CD4-positive, alpha-beta T cell treated with Interleukin-15 for 4 hours (primary cell): ENCODE measurements at places on chromosomes 7 and 10.

DNA sequence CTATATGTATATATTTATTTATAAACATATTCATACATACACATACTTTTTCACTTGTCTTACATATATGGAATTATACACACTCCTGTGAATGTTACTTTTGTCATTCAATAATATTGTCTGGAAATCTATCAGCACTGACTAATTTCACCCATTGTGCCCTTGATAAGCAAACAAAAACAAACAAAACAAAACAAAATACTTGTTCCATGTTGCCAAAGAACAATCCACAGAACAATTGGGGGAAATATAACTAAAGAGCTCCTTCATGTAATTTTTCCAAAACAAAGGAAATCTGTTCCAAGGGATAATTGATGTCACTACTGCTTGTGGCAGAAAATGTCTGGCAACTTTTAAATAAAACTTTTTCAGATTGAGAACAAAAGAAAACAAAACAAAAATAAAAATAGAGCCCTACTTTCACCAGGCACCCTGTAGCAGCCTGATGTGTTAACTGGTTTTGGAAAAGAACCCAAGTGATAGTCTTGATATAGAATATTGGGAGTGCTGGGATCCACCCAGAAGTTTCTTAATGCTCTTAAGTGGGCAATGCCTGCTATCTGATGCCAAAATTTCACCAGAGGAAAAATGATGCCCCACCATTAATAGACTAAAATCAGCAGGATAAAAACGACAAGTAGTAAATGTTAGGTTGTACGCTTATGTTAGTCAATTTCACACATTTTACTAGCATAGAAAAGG, 34.0 kb upstream of the CCDC7 start:
- DNase-seq, result no peak

- no peak for DNase-seq
Measured at GRCh38 chr7:91852263-91852741, 28.2 kb downstream of the MTERF1 start.

DNA sequence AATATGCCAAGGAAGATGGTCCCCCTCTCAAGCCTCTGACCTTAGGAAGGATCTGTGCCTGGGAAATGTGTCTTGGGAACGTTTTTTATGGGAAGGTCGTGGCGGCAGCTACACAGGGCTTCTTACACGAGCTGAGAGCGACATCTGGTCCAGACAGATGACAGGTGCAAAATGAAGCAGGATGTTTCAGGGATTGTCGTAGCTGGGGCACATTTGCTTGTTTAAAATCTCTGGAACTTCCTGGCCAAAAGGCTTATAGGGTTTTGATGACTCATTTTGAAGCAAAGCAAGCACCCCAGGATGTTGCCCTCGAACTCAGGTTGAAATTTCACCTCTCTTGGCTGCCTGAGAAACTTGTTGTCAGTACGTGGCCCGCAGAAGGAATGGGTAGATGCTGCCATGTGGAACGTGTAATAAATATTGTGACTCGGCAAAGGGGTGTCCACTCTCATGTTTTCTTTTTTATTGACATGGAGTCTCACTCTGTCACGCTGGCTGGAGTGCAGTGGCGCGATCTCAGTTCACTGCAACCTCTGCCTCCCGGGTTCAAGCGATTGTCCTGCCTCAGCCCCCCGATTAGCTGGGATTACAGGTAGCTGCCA, 117.5 kb downstream of the CAMK1D start:
- DNase-seq, result no peak

GRCh38 chr7:104553074-104553473, 224.7 kb downstream of the LHFPL3 start:
- no peak for DNase-seq

GRCh38 chr7:130356121-130356875, 11.7 kb downstream of the CPA5 start:
- no peak for DNase-seq

- peak; percentile 83 for DNase-seq
Measured at GRCh38 chr7:5694912-5695726, 86.3 kb downstream of the RNF216 start.

DNA sequence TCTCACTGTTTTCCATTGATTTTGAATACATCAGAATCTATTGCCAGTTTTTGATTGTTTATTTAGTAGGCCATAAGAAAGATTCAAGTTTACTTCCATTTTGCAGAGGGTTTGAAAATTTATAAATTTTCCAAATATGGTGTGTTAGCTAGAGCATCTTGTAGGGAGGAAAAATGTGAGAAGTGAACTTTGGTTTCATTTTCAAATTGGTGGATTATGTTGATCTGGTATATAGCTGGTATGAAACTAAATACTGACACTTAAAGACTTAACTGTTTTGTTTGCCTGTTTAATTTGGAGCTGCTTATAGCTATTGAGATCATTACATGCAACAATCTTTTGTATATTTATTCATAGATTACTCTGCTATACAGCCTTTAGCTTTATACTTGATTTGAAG, 108.1 kb downstream of the ADAM22 start:
- DNase-seq, result no peak

GRCh38 chr10:120584786-120585185, 127.8 kb downstream of the PLPP4 start:
- DNase-seq, result no peak

DNA sequence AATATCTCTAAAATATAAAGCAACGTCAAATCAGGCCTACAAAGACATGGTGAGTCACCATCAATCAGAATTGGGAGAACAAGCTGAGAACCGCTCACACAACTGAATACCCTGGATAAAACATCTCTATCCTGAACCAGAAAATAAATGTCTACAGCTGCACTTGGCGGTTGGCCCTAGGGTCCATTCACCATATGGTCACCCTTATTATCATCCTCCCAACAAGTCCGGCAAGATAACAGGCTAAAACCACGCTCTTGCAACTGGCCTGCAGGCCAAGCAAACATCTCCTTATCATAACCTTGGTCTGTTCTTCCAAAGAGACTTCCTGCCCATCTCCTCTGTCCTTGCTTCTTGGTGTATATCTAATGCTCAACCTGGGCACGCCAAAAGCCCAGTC, 310.7 kb downstream of the CALN1 start:
- no peak for DNase-seq

DNA sequence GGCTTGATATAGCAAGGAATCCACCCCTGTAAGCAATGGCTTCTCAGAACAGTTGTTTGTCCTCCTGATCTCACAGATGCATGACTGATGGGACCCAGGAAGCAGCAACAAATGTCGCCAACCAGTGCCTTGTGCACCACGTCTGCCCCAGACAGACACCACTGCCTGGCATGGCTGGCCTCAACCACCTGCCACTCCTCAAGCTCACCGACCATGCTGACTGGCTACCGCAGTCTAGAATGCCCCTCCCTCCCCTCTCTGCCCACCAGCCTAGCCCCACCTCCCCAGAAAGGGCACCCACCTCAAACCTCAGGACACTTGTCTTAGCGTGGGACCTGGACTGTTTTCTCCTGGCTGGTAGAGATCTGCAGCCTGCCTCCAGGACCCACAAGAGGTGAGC, 24.0 kb downstream of the LRRC20 start:
- DNase-seq, result no peak

DNA sequence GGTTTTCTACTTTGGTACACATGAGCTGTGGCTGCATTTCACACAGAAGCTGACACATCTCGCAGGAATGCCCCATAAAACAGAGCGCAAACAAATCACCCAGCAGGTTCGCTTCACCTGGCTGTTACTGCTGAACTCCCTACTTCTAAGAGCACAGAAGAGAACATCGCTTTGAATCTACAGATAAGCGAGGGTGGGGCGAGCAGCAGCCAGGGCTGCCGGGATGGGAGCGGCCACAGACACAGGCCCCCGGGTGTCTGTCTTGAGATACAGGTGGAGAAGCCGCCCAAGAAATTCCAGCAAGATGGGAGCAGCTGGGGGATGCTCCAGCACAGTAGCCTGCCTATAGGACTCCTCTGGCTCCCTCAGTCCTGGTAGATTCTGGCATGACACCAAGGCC, 27.4 kb downstream of the OGDHL start:
- no peak for DNase-seq

GRCh38 chr10:119259345-119259744, 52.0 kb downstream of the GRK5 start:
- DNase-seq, result no peak

DNA sequence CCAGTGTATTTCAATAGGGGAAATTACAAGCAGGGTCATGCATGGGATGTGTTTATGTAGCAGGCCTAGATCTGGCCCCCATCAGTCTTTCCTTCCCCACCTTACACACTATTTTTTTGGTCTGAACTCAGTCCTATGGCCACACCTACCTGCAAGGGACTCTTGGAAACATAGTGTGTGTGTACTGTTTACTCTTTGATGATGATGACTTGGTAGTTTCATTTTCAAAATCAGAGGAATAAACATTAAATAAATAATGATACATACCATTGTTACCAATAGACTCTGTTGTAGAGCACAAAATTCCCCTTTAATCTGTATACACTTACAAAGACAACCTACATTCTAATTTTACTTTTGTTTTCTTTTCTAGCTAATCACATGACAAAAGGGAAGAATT, 191.0 kb downstream of the ZEB1 start:
- no peak for DNase-seq

DNA sequence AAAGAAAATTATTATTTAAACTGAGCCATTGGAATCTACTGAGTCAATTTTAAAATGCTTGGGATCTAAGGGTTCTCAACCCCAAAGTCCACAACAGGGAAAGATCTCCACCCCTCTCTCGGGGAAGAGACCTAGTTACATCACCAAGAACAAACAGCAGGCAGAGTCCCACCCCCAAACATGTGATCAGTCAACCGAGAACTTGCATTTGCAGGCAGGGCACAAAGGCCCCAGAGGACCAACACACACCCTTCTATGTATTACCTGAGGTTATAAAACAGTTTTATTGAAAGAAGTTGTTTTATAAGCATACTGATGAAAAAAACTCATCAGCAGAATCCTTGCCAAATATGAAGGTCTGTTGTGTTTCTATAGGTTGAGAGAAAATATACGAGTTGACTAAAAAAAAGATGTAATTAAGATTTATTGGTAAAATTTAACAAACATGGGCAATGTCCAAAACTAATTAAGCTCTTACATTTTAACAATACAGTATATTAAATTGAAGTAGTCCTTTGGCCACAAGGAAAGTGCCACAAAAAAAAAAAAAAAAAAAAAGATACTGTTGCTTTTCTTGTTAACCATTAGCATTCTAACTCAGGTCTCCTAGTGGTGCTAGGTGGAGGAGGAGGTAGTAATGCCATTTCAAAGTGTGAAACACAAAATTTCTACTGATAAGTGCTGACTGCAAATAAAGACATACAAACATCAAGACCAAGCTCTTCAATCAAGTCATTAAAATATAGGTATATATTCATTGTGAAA, 975 bp upstream of the USP54 start:
- DNase-seq, result peak; percentile 20

DNA sequence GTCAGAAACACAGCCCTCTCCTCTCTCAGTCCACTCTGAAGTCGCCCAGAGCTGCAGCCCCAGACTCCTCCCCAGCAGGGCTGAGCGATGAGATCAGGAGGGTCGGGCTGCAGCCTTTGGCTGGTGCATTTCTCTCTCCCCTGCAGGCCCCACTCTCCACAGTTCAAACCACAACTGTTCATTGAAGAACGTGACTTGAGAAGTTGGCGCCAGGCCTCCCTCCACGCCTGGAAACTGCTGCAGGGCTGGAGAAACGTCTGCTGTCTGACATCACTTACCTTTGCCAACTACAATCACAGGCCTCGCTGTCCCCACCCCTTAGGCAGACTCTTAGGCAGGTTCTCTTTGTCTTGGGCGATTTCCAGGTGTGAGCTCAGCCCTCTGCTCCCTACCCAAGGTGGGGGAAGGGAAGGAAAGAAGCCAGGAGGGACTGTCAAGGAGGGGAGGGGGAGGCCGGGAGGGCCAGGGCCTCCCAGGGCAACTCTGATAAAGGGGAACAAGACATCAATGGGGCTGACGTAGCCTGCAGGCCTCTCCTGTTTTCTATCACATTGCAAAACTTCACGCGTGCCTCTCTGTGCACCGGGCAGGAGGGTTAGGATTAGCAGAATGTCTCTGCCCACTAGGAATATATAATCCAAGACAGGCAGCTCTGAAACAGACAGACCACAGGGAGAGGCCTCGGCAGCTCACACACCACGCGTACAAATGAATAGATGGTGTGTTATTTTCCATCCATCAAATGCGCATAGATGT, 32.7 kb downstream of the CALML5 start:
- no peak for DNase-seq

GRCh38 chr7:150594805-150595204, 27.6 kb downstream of the GIMAP4 start:
- no peak for DNase-seq

DNA sequence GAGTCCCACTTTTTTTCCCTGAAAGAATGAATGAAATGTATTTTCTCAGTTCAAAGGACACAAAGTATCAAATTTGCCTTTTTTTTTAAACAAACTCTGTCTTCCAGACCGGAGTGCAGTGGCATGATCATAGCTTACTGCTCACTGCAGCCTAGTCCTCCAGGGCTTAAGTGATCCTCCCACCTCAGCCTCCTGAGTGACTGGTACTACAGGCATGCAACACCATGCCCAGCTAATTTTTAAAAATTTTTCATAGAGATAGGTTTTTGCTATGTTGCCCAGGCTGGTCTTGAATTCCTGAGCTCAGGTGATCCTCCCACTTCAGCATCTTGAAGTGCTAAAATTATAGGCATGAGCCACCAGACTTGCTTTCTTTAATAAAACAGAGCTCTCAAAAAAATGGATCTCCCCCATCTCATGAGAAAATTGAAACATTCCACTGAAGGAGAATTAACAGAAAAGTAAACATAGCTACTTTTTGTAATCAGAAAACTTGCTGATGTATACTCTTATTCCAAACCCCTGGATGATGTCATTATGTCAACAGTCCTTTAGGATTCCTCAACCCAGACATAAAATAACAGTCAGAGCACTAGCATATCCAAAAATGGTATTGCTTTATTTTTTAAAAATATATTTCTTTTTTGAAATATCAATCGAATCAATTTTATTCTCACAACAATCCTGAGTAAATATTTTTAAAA, 12.3 kb upstream of the TRDMT1 start:
- no peak for DNase-seq

- no peak for DNase-seq
Measured at GRCh38 chr7:122248472-122248871, 56.1 kb downstream of the FEZF1 start.

DNA sequence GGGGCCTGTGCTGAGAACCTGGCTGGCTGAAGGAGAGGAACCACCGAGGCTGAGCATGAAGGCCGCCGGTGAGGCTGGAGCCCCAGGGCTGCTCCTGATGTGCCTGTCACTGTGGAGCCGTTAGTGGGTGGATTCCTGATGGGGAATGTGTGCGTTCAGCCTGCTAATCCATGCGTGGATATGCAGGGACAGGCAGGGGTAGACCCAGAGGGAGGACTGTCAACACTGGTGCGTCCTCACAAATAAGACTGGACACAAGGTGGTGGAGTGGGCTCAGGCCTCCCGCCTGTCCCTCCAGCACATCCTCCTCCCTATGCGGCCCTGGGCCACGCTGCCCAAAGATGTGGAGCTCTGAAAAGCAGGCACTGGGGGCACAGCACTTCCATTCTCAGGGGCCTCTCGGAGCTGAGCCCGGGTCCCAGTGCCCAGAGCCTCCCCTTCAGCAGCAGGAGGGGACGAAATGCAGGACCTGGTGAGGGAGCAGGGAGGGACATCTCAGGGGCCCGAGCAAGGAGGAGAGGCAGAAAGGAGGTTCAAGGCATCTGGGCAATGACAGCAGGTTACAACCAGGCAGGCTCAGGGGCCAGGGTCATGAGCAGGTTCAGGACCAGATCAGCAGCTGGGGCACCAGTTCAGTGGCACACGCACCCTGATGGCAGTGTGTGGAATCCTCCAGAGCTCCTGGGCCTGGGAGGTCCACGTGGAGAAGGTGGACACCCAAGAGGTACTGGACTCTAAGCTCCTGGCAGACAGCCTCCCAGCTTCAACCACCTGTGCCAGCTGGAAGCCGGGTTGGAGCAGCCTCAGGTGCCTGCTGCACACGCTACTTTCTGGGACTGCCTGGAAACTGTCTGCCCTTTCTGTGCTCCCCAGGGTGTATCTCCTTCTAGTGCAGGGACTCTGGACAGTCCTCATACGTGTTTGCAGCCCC, 33.5 kb upstream of the ANTXRL start:
- DNase-seq, result no peak
